ENCODE measurements at places on chromosomes 5 and 9. TPM values are rescaled to one million over a fixed set of nuclear protein-coding genes. Genes with fewer than 3 reads are reported as not detected.

DNA sequence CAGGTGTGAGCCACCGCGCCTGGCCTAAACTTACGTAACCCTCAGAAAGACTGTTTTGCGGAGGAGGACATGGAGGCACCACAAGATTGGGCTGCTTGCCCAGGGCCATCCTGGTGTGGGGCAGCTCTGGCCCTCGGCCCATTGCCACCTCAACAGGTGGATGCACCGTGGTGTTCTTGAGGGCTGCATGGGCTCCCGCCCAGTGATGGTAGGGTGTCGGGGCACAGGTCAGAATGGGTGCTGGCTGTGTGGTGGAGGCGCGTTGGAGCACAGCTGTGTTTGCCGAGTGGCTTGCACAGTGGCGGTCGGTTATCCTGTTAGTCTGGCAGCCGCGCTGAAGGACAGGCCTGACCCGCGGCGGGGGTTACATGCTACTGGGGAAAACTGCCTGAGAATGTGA lies 196.9 kb downstream of the CACNA1B start:
- DNase-seq, result no peak

DNA sequence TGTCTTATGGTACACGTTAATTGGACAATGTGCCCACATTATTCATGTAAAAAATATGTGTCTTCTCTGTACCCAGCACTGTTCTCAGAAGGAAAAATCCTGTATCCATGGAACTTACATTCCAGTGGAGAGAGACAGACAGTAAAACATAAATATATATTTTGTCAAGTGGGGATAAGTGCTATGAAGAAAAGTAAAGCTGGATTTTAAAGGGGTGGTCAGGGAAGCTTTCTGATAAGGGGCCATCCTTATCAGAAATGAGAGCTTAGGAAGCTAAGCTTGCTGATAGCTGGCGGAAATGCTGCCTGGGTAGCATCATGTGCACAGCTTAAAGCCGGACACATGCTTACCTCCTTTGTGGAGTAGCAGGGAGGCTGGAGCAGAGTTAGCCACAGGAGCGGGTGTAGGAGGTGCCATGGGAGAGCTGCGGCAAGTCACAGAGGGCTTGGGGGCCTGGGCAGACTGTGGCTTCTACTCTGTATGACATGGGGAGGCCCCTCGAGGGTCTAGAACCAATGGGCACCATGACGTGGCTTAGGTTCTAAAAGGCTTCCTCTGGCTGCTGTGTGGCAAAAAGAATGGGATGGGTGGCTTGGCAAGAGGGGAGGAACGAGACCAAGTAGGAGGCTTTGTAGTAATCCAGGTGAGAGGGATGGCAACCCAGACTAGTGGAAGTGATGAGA lies 141.7 kb downstream of the FGF1 start:
- DNase-seq, result no peak

- DNase-seq, result no peak
Observed at GRCh38 chr9:108224716-108225115, 631.1 kb downstream of the ACTL7B start.

ROPN1L gene
- total RNA-seq, result 3.0 TPM

IL4 gene
- total RNA-seq, result not detected

CD74 gene
- 384 TPM for total RNA-seq

All from ovary (tissue), 10 donors.